ENCODE measurements at places on chromosomes 1 and 21.

- DNase-seq, result no peak
Measured at GRCh38 chr1:234535763-234536515, 57.0 kb upstream of the TARBP1 start.

DNA sequence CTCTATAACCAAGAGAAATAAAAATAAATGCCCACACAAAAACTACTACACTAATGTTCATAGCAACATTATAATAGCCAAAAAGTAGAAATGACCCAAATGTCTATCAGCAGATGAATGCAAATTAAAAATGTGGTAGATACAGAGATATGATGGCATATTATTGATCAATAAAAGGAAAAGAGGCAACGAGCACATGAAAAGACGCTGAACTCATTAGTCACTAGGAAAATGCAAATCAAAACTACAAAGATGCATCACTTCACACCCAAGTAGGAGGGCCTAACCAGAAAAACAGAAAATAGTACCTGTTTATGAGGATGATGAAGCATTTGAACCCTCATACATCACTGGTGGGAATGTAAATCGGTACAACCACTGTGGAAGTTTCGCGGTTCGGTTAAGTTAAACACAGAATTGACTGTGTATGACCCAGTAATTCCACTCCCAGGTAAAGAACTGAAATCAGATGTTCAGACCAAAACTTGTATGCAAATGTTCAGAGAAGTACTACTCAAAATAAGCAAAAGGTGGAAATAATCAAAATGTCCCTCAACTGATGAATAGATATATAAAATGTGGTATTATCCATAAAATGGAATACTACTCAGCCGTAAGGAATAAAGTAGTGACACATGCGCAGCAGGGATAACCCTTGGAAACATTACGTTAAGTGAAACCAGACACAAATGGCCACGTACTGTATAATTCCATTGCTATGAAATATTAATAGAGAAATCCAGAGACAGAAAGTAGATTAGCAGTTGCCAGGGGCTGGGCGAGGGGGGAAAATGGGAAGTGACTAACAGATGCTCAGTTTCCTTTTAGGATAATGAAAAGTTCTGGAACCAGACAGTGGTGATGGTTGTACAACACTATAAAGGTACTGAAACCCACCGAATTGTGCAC lies 3.1 kb downstream of the USP48 start:
- no peak for DNase-seq

GRCh38 chr1:237799762-237800474 lies 90.8 kb downstream of the ZP4 start:
- DNase-seq, result peak; percentile 95

DNA sequence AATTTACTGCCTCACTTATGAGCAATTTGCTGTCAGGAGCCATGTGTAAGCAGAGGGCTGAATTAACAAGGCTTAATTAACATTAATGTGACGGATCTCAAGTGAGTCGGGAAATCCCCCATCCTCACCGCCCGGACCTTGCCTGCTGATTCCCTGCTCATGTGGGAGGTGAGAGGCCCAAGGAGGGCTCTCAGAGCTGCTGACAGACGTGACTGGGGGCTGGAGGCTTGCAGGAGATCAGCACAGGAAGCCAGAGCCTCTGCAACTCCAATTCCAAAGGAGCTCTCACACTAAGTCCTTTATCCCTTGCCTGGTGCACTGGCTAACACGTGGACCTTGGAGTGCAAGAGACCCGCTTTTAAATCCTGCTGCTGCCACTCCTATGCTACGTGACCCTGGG lies 19.4 kb downstream of the LRP8 start:
- DNase-seq, result no peak

DNA sequence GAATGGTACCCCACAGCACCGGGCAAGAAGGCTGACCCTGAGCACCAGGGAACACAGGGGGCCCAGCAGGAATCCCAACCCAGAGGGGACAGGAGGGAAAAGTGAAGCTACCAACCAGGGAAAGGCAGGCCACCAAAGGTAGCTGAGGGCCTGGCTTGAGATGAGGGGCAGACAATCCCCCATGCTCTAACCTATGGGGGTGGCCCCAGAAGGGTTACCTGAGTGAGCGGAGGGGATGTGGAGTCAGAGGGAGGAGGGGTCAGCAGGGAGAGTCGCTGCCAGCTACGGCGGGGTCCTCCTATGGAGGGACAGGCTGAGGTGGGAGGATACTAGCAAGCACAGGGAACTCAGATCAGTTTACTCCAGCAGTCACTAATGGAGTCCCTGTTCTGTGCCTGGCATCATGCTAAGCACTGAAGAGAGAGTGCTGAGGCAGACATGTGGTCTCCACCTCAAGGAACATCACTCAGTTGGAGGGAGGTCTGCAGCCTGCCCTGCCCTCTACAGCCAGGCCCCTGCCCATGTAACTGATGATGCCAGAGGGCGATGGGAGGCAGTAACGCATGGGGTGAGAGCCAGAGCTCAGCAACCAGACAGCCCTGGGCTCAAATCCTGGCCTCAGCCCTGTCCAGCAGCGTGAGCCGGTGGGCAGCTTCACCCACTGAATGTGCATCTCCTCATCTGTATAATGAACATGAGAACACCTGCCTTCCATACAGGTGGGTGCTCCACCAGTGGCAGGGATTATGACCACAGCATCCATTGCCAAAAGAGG lies 21.3 kb downstream of the CYB5RL start:
- DNase-seq, result no peak

DNA sequence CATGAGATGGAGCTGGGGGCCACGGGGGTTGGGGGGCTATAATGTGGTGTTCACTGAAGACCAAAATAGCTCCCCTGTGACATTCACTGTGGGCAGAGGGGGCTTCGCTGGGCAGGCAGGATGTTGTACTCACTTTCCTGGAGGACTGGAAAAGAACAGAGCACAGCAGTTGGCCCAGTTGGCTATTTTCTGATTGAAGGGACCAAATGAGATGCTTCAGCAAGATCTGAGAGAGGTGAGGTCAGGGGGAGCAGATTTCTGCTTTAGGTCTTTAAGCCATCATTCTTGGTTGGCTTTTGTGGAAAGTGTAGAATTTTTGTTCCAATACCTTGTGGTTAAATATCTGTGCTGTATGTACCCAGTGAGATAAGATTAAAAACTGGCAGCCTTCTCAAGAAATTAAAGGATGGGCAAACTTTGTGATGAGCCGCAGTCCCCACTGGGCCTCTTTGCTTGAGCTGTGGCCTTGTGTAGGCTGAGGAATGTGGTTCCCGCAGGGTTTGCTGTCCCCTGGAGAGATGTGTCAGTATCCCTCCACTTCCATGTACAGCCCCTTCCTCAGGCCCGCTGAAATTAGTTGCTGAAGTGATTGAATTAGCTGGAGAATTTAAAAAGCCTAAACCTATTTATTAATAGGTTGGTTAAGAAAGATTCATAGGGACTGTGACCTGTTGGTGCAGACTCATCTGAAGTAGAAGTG lies 80.7 kb downstream of the ATP5PO start:
- DNase-seq, result no peak

- no peak for DNase-seq
Measured at GRCh38 chr1:192485692-192486436, 89.7 kb upstream of the RGS1 start.

DNA sequence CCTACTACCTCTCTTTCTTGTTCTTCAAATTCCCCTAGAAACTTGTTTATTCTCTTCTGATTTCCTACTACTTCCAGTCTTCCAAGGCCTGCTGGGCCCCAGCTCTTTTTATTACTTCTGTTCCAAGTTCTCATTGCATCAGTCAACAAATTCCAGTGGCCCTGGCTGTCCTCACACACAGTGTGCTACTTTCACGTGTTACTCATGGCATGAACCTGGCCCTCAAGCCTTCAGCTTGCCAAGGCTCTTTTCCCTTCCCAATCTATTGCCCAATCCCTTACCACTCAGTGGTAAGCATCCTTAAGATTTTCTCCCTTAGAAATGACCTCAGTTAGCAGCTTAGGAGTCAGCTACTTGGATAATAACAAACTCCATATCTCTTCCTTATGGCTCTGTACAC lies 613.5 kb downstream of the LMO4 start:
- DNase-seq, result no peak

- peak; percentile 85 for DNase-seq
Measured at GRCh38 chr1:35726450-35727433, 8.1 kb upstream of the C1orf216 start.

- DNase-seq, result no peak
Measured at GRCh38 chr1:172484252-172484651, 40.4 kb upstream of the PIGC start.

GRCh38 chr1:109193653-109194590 lies 19.8 kb upstream of the SARS1 start:
- peak; percentile 88 for DNase-seq
